ENCODE measurements at places on chromosomes 5 and 9.

GRCh38 chr9:28678097-28678496, 1104.8 kb upstream of the C9orf72 start:
- DNase-seq = no peak

DNA sequence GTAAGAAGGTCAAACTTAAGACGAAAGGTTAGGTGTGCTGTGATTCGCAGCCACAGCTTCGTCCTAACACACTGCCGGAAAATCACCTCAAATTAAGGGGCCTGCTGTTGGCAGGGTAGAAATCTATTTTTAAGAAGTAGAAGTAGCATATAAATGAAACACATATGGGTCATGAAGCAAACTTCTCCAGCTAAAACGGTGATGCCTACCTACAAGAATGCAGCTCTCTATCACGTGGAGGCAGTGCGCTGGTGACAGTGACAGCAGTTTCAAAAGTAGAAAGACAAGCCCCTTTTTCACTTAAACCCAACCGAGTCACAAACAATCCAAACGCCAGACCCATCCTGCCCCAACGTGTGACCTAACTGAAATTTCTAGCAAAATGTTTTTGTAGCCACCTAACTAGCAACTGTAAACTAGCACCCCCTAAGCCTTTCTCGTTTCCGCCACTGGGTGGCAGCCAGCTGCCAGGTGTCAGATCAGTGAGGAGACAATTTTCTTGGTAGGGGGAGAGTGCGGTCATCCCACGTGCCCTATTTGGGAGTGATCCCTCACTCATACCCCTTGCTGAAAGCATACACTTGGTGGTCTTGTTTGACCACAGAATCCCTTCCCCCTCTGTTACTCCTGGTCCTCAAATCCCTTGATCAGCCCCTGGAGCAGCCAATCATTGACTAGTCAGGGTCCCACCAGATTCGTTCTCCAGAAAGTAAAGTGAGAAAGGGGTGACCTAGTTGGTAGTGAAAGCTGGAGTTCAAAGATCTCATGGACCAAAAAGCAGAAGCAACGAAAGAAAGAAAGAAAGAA, 71.8 kb upstream of the MAMDC2 start:
- peak; percentile 49 for DNase-seq

DNA sequence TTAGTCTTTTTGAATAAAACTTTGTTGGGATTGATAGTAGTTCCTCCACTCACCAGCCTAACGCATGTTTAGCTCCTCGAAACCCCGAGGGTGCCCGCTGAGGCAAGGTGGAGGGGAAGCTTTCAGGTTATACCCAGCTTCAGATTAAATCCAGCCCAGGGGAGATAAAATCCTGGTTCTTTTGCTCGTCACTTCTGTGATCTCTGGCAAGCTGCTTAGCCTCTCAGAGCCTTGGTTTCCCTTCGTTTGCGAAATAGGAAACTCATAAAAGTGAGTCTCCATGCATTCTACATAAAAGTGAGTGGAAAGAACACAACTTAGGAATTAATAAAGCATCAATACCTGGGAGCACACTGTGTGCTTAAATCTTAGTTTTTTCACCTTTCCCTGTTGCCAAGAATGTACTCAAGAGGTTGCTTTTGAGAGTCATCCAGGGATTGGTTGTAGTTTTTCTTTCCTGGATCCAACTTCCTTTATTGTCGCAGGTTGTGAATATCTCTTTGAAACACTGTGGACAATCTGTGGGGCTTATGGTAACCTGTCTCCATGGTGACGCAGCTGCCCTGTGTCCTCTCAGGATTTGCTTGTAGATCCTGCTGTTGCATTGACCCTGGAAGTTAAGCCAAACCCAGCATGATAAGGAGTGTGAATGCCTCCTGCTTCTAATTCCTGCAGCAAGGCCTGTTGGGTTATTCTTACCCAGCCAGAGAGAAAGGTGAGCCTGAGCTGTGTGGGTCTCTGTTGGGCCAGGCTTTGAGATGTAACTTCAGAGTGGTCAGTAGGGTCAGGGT, 2.0 kb downstream of the GALNT12 start:
- DNase-seq = no peak

GRCh38 chr5:95007921-95008597, 276.8 kb downstream of the MCTP1 start:
- DNase-seq = no peak

DNA sequence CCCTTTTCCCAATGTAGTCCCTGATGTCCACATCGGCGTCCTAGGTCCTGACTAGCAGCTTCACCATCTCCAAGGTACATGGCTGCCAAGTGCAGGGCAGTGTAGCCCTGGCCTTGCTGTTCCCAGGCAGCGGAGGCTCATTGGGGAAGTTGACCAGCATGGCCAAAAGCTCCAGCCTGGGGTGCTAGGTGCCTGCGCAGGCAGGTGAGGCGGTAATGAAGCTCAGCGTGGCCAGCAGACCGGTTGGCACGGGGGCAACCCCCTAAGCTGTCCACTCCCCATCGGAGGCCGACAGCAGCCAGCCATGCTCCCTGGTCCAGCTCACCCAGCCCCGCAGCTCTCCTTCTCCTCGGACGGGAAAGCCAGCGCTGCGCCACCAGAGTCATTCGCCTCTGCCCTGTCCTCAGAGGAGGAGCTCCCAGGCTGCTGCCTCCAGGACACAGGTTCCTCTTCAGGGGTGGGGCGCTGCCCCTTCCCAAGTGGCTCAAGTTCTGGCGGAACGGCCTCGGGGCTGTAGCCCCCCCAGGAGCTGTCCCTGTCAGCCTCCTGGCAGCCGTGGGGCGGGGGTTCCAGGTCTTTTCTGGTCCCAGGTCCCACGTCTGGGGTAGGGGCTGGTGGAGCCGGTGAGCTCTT, 1218.2 kb downstream of the FOXD4L5 start:
- DNase-seq = no peak

- no peak for DNase-seq
These were observed 3.1 kb upstream of the FBXL7 start for GRCh38 chr5:15496886-15497285.

DNA sequence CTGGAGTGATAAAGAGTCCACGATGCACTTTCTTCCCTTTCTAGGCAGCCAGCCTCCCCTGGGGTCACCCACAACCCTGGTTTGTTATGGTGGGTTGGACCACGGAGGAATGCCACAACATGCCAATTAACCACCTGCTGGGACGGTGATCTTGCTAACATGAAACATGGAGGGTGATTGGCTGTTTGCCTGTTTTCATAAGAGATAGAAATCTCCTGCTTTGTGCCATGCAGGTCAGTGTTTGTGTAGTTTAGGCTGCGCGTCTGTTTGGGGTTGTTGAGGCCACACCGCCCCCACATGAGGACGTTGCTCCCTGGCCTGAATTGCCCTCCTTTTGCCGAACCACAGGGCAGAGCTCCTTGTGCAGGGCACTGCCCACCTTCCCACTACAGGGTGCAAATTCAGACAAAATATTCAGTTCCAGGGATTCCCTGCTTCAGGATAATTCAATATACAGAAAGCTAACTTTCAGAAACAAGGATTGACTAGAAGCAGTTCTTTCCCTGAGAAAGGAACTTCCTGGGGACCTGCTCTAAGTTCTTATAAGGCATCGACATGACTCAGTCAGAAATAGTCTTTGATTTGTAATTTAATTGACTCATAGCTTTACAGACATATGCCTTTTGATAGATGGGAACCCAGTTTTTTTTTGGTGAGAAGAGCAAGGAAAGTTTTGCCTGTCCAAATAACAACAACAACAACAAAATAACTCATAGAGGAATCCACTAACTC, 427.6 kb downstream of the GADD45G start:
- no peak for DNase-seq

- no peak for DNase-seq
These were observed 1253.6 kb downstream of the EFNA5 start for GRCh38 chr5:106417163-106417562.

GRCh38 chr5:177310332-177310731, 1.4 kb downstream of the MXD3 start:
- DNase-seq = no peak

GRCh38 chr5:117752403-117752802, 1177.8 kb upstream of the SEMA6A start:
- DNase-seq = no peak

GRCh38 chr9:105432247-105432842, 15.5 kb upstream of the FSD1L start:
- no peak for DNase-seq

DNA sequence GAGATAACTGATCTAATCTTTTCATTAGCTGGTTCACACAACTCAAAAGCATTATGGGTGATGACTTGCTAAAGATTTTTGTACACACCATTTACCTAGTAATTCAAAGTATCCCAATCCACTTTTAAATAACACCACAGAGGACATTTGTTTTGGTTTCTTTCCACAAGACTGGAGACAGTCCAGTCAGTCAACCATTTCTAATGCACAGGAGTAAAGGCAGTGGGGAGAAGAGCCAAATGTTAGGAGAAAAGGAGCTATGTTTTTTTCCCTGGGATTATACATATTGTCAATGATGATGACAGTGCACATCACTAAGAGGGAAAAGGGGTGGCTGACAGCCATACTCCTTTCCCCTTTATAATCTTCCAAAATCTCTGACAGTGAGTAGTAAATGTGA, 240.9 kb downstream of the GABRB2 start:
- no peak for DNase-seq

GRCh38 chr5:139776861-139777260, 18.7 kb upstream of the PSD2 start:
- no peak for DNase-seq

DNA sequence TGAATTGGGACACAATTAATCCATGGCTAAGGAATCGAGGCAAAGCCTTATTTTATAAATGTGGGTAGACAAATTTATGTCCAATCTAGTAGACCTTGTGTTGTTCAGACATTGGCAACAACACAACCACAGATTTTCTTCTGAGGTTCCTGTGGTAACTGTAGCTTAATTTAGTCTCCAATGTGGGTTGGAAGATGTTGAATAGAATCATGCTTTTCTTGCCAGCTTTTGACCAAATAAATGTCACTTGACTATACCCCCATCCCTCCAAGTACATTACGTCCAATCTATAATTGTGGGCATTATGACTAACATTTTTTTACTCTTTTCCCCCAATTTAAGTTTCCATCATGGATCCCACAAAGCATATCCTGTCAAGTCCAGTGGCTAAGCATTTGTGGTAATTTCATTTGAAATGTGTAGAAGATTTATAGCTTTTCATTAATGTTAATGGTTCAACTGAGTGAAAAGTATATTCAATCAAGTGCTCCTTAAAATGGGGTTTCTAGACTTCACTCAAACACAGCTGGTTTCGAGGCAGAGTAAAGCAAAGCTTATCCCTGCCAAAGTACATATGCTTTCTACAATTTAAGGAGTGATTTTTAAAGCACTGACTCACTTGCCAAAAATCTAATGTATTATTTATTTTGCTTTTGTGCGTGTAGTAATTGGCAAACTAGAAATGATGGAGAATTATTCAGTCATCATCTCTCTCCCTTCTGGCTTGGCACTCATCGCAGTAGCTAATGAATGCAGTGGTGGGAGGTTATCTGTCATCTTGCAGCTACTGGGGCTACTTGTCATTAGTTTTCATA, 141.8 kb downstream of the FAM174A start:
- no peak for DNase-seq

DNA sequence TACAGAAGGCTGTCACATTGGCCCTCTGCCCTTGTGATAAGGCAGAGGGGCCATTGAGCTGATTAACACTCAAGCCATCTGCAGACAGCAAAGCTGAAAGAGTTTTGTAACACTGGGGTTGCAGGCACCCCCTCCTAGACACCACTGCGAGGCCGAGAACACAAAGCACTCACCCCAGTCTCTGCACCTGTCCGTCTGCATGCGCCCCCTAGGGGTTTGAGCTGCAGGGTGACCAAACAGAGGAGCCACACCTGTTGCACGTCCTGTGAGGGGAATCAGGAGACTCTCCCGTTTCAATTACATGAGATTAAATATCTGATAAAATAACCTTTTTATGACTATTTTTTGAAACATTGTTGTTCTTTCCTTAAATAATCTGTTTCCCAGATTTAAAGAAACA, 1180.4 kb downstream of the CDH9 start:
- no peak for DNase-seq

DNA sequence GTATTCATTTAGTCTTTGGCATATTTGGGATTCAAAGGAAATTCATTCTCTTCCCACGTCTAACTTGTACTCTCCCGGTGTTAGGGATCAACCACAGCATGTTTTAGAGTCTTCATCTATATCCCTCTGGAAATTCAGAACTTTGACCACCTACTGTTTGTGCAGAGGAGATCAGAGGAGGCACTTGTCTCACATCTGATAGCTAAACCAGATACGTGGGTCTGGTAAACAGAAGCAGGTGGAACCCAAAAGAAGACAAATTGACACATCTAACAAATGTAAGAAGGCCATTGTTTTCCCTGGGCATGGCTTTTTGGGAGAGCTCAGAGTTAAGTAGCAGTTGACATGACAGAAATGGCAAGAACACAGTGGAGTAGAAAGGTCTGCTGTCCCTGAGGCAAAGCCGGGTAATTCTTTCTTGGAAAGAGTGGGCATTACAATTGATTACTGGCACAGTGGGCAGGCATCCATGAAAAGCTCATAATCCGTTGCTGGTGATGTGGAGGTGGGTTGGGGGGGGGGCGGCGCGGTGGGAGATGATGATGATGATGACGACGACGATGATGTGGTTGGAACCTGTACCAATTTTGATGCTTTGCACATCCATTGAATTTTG, 27.5 kb downstream of the PIP5K1B start:
- no peak for DNase-seq

DNA sequence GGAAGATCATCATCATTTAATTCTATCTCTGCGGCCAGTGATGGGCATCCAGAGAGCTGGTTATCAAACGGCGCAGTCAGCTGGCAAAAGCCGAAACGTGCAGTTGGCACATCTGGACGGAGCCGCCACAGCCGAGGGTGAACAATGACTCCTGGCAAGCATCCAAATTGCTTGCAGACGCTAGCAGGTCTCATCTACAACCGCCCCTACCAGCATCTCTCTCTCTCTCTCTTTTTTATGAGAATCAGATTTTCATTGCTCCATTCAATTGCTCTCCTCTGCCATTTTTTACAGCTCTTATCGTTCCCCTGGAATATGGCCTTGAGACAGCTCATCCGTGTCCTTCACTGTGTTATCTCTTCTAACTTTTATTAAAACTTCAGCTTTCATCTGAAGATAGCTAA, 165.2 kb downstream of the MAPKAP1 start:
- no peak for DNase-seq

DNA sequence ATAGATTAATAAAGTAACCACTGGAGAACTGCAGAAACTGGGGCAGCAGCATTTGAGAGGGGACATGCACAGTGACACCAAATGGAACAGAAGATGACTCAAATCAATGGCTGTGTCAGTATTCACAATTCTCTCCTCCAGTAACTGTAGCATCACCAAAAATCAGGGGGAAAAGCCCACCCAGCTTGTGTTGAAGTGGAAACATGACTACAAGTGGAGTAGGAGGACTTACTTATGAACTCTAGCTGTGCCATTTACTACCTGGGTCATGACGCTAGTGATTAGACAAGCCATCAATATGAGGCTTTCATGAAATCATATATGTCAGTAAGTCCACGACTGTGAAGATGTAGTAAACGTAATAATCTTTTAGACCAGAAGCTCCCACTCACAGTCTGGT, 199.8 kb upstream of the PTGER4 start:
- no peak for DNase-seq
